Choroid plexus epithelial cell (primary cell): ENCODE measurements at places on chromosomes 7 and 10.

DNA sequence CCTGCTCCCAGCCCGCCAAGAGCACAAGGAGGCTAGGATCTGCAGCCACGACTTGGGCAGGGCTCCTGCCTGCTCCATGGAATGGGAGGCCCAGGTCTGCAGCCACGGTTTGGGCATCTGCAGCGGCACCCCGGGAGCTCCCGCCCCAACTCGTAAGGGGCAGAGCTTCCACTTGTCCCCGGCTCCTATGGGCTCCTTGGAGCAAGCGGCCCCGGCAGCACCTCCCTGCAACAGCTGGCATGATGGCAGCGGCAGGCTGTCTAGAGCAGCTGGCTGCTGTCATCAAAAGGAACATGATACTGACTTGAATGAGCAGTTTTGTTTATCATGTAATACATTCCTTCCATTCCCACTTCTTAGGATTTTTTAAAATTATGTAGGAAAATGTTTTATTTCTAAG is 684.0 kb upstream of the FOXK1 start:
- DNase-seq, result no peak

DNA sequence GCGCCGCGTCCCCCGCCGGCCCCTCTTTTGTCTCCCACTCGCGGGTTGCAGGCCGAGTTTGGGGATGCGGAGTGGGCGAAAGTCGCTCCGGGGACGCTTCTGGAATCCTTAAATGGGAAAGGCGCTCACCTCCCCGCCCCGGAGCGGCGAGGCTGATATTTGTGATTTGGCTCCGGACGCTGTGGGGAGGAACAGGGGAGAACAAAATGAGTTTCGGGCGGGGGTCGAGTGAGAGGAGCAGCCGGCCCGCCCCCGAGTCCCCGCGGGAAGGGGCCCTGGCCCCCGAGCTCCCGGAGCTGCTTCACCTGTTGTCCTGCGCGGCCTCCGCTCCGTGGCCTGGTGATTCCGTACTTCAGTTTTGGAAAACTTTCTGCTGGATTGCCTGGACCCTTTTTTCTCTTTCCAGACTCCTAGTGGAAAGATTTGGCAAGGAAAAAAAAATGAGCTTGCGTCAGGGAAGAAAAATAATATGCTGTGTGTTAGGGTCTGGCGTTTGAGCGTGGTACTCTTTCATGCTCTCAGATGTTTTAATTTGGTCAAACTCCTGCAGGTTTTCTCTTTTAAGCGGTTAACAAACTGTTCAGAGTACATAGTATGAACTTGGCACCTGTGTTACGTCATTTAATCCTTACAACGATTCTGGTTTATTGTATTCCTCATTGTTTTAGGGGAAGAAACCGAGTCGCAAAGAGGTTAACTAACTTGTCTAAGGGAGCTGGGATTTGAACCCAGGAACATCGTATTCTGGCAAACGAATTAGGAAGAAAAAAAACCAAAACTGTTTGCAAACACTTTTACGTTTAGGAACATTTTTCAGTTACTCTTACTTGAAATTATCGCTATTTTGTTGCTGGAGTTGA is 924 bp downstream of the BMPR1A start:
- DNase-seq, result peak; percentile 58

DNA sequence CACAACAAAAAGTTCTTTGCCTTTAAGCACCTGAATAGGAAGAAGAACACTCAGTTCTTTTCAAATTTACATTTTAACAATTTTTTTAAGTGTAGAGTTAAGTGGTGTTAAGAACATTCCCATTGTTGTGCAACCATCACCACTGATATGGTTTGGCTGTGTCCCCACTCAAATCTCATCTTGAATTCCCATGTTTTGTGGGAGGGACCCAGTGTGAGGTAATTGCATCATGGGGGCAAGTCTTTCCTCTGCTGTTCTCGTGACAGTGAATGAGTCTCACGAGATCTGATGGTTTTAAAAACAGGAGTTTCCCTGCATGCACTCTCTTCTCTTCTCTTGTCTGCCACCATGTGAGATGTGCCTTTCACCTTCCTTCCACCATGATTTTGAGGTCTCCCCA is 155.7 kb downstream of the PLXNA4 start:
- DNase-seq, result peak; percentile 8

DNA sequence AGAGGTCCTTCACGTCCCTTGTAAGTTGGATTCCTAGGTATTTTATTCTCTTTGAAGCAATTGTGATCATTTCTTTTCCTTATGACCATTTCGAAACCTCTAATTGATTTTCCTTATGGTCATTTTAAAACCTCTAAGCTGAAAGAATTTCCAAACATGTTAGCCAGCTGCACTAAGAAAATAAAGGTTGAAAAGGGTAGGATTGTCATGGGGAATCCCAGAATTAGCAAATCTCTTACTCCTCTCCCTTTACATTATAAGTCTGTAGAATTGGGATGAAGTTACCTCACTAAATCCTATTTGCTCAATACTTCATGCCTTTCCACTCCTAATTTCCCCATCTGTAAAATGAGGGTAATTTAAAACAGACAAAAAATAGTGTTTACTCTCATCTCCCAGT is 79.5 kb downstream of the FAM185A start:
- DNase-seq, result peak; percentile 44

GRCh38 chr10:88428976-88429375 is 154.1 kb downstream of the RNLS start:
- no peak for DNase-seq

GRCh38 chr10:33307835-33308234 is 26.6 kb downstream of the NRP1 start:
- DNase-seq, result no peak

DNA sequence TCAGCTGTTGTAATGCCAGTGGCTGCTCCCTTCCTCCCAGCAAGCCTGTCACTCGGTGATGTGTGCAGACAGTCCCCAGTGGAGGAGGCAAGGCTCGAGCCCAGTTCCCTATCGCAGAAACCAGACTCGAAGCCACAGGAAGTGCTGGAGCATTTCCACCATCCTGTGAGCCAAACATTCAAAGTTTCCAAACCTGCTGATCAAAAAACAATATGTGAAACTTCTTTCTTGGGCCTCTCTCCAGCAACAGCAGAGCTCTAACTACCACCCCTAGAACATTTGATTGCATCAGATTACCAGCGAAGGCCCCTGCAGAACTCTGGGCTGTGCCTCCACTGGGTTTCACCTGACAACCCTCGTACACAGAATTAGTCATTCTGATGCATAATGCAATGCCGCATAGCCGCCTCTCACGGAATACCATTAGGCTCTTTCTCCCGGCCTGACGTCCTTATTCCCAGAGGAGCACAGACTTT is 94.0 kb downstream of the ELMO1 start:
- peak; percentile 30 for DNase-seq

GRCh38 chr7:36598054-36598674 is 126.1 kb downstream of the AOAH start:
- peak; percentile 28 for DNase-seq

DNA sequence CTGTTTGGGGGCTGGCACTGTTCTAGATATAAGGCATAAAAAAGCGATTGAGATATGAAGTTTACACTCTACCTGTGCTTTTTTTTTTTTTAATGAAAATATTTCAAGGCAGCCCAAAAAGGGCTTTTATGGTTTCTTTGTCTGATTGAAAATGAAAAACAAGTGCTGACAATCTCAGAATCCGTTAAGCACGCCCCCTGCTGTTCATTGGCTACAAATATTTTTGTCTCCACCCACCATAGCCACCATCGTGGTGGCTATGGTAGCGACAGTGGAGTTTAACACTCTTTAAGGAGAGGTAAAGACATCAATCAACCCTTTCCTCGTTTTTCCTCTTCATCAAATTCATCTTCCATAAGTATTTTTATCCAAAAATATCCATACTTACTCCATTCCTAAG is 94.2 kb downstream of the CD36 start:
- DNase-seq, result no peak

DNA sequence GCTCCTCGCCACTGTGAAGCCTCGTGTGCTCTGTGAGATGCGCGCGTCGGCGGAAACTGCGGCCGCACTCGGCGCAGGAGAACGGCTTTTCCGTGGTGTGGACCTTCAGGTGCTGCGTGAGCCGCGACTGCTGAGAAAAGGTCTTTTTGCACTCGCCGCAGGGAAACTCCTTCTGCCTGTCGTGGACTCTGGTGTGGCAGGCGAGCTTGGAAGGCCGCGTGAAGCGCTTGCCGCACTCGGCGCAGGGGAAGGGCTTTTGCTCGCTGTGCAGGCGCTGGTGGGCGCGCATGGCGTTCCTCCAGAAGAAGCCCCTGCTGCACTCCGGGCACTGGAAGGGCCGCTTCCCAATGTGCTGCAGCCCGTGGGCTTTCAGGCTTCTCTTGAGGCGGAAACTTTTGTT is 13.7 kb upstream of the ZNF786 start:
- no peak for DNase-seq

DNA sequence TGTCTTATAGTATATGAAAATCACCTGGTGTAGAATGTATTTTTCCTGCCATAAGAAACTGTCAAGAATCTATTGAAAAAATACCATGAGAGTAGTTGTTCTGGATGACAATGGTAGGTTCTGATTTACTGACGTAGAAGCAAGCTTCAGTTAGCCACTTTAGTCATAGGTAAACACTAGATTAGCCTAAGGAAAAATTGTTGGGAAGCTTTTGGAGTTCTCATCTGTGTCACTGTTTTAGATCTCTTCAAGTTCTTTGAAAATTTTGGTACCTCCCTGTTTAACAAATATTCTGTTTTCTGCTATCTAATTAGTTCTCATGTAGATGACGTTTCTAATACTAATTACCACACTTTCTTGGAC is 131.8 kb downstream of the ADK start:
- DNase-seq, result no peak

DNA sequence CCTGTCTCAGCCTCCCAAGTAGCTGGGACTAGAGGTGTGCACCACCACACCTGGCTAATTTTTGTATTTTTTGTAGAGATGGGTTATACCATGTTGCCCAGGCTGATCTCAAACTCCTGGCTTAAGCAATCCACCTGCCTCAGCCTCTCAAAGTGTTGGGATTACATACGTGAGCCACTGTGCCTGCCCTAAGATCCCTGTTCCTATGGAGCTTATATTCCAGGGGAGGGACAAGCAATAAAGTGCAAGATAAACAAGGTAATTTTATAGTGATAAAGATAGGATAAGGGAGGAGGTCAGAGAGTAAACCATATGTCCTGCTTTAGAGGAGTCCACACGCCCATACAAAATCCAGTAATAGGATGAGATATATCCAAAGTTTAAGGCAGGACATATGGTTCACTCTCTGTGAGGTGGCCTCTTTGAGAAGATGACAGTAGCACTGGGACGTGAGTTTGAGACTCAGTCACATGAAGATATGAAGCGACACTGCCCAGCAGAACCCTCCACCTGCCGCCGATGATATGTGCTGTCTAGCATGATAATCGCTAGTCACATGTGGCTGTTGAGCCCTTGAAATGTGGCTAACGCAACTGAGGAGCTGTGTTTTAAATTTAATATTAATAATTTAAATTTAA is 113.5 kb upstream of the PDCD4 start:
- DNase-seq, result no peak

DNA sequence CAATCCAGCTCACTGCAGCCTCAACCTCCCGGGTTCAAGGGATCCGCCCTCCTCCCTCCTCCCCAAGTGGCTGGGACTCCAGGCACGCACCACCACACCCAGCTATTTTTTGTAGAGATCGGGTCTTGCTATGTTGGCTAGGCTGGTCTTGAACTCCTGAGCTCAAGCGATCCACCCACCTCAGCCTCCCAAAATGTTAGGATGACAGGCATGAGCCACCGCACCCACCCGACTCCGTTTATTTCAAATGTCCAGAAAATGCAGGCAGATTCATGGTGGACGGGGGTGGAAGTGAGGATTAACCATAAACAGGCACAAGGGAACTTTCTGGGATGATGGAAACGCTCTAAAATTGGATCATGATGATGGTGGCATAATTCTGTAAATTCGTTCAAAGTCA is 84.5 kb upstream of the DNAAF5 start:
- DNase-seq, result no peak

- no peak for DNase-seq
Observed at GRCh38 chr7:4726566-4726965, 44.5 kb downstream of the FOXK1 start.

- peak; percentile 64 for DNase-seq
Observed at GRCh38 chr10:18140149-18140956, at the start of gene CACNB2. CACNB2 (plus strand) TSS chr10:18140424.

- DNase-seq, result no peak
Observed at GRCh38 chr10:6617309-6618076, 37.4 kb upstream of the PRKCQ start.

DNA sequence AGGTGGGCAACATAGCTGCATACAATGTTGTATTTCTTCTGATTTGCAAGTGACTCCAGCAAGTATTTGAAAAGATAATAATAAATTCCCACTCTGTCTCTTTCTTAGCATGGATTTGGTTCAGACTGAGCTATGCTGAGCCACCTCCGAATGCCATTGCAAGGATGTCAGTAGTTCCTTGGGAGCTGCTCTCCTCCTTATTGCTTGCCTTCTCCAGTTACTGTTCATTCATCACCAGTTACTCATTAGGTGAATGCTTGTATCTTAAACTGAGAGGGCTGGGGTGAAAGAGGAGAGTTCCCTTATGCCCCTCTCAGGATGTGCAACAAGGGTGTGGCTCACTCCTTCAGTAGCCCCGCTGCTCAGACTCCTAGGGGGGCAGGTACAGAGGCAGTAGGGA is 78.4 kb upstream of the PRKAR2B start:
- DNase-seq, result no peak

- DNase-seq, result no peak
Observed at GRCh38 chr7:47627580-47628283, 45.8 kb upstream of the TNS3 start.

- no peak for DNase-seq
Observed at GRCh38 chr10:118045158-118045836, 1.4 kb downstream of the RAB11FIP2 start.

DNA sequence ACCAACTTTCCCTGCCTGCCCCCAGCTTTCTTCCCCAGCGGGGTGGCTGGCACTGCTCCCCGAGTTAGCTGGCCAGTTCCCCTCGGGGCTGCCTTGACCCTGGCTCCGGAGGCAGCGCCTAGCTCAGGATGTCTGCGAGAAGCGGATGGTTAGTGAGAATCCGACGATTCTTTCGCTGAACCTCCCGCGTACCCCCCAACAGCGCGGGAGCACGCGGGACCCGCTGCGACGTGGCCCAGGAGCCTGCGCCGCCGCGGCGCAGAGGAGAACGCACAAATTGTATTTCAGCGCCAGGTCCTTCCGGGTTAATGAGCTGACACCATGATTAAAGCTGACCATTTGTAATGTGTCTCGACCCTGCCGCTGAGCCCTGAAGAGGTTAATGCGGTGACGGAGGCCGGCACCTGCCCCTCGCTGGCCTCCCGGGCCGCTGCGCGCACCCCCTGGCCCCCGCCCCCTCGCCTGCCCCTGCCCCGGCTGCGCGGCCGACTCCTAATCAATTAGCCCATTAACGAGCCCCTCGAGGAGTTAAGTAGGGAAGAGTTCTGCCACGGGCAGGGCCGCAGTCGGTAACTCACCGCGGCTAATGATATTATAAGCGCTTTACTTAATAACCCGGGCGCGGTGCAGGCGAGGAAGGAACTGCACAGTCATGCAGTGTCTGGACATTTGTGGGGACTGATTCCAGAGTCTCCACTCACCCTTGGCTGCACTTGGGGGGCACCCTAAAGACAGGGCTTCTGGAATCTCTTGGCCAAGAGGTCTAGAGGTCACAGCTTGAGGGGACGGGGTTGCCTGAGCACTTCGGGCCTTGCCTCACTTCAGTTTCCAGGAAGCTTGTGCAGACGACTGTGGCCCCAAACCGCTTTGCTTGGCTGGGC is 1.7 kb upstream of the HMX2 start:
- DNase-seq, result no peak

GRCh38 chr7:157895520-157896375 is 558.9 kb downstream of the DNAJB6 start:
- no peak for DNase-seq
